Nephron progenitor cell (in vitro differentiated cells): ENCODE measurements at places on chromosomes 6 and 20.
A peak's percentile ranks its signal among the peaks of the same experiment; 100 is the strongest.

DNA sequence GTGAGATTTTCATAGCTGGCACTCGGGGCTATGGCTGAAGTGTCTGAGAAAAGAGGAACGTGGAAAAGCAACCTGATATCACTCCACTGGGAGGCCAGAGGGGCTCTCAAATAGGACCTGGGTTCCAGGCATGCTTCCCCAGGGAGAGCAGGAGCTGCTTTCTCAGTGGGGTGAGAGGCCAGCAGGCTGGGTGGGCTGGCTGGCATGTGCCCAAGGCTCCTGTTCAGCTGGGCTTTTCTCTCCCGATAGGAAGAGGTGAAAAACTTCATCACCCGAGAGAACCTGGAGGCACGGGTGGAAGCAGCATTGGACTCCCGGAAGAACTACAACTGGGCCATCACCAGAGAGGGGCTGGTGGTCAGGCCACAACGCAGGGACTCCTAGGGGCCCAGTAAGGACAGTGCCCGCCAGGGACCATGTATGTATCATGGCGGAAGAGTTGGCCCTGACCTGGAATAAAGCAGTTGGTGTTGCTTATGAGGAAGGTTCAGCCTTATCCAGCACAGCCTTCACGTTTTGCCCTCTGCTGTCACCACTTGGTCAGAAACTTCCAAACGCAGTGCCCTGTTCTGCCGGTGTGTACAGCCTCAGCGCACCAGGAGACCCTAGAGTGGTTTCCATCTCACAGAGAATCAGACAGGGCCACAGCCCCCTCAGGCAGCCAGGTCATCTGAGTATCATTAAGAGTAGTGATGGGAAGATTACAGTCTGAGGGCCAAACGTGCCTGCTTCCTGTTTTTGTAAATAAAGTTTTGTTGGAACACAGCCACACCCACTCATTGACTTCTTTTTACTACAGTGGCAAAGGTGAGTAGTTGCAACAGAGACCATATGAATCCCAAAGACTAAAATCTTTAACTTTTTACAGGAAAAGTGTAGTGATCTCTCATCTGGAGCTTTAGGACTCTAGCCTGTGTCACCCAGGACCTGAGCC lies 1.9 kb downstream of the MRPS26 start:
- DNase-seq = no peak

- DNase-seq = no peak
These were observed 156.9 kb downstream of the GPX5 start for GRCh38 chr6:28682542-28682941.

GRCh38 chr6:12048609-12049008 lies 36.5 kb downstream of the HIVEP1 start:
- DNase-seq = no peak

GRCh38 chr6:99093456-99094190 lies 145.9 kb upstream of the FBXL4 start:
- peak; percentile 8 for DNase-seq

DNA sequence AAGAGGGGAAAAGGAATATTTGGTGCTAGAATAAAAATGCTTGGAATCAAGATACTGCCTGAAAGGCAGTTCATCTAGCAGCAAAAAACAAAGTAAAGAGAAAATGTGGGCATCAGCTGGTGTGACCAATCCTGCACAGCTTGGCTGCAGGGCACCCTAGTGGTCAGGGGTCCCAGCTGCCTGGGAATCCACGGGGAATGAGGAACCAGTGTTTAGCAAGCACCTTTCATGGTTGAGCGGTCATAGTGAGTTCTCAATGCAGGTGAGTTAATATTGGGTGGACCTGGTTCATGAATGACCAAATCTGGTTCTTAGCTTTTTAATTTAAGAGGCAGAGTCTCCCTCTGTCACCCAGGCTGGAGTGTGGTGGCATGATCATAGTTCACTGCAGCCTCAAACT lies 53.3 kb downstream of the CAP2 start:
- DNase-seq = no peak

DNA sequence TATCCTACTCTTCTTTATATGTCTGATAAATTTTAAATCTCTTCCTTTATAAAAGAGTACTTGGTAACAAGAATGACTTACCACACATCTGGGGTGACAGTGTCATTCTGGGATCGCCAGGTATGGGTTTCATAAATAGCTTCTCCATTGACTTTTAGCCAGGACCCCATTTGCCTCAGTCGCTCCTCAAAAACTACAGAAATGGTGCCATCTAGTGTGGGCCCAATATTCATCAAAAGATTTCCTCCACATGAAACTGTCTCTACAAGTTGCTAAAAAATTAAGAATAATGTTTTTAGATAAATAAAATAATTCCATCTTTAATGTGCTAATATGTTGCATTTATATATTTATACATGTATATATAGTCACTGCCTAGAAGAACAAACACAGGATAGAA lies 9.7 kb downstream of the FUCA2 start:
- no peak for DNase-seq

DNA sequence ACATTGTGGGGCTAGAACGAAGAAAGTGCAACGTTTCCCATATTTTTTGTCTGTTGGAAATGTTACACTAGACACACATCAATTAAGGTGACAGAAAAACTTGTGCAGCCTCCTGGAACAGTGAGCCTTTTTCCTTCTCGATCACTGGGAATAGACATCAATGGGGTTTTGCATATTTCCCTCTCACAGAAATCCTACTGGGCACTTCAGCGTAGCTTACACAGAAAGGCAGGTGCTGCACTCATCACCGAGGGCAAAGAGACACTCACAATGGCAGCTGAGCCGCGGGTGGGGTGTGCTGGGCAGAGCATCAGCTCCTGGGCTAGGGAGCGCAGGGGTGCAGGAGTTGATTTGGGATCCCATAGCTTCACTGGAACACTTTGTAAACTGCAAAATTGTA lies 64.5 kb downstream of the THBS2 start:
- DNase-seq = no peak

DNA sequence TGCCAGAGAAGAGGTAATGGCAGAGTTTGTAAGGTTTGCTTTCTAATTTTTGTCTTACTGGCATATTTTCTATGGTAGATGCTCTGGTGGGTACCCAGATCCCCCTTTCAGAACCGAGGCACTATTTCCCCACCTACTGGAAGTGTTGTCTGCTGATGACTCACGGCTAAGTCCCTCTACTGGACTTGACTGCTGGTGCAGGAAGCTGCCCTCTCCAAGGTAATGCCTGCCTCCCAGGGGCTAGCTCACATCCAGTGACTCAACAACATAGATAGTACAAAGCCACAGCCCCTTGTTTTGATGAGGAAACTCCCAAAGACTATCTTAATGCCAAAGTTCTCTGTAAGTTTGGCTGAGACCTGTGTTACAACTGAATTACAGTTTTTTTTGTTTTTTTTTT lies 285.4 kb upstream of the FLRT3 start:
- no peak for DNase-seq

DNA sequence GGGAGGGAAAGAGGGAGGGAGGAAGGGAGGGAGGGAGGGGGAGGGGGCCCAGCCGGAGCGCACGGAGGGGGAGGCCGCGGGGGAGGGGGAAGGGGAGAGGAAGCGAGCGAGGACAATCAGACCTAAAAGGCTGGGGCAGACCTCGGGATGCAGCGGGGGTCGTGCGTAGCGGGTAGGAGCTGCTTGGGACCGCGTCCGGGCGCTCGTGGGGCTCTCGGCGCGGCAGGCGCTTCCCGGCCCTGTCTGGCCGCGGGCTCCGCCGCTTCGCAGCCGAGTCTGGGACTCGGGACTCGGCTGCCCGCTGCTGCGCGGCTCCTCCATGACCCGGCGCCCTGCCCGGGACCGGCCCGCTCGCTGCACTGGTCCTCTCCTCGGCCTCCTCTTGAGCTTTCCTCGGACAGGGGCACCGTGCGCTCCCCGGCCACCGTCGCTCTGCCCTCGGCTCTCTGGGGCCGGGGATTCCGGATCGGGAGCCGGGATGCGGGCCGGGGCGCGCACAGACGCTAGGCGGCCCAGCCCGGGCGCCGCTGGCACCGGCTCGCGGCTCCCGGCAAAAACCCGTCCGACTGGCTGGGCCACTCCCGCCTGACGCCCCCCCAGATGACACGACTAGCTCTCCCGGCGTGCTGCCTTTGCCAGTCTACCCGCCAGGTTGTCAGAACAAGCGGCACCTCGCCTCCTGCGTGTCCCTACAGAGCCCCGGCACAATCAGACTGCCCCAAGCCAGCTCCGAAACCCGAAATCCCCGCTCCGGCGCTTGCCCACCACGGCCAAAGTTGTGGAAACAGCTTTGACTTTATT lies 2.2 kb downstream of the TFAP2A start:
- peak; percentile 52 for DNase-seq

DNA sequence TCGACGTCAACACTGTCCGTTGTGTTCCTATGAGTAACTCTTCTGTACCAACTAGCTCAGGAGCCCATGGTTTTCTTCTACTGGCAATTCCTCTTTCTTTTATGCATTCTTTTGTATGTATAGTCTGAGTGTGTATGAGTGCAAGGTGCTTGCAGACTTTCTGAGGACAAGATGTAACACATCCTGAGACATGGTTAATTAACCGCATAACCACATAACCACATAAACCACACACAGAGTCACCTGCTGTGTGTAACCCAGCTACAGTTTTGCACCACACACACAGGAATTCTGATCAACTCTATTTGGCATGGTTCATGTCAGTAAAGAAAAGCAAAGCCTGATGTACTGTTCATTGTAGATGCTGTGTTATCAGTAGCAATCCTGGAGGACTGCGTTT lies 98.6 kb downstream of the DACT2 start:
- no peak for DNase-seq

DNA sequence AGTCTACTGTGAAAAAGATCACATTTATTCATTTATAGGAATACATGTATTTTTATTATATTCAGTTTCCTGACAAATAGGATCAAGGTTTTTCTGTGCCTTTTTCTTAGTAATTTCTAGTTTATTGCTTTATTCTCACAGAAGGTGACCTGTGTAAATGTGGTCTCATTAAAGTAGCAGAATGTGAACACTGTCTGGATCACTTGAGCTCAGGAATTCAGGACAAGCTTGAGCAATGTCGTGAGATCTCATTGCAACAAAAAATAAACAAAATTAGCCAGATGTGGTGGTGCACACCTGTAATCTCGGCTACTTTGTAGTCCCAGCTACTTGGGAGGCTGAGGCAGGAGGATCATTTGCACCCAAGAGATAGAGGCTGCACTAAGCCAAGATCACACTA lies 516.7 kb downstream of the CDKAL1 start:
- DNase-seq = no peak

DNA sequence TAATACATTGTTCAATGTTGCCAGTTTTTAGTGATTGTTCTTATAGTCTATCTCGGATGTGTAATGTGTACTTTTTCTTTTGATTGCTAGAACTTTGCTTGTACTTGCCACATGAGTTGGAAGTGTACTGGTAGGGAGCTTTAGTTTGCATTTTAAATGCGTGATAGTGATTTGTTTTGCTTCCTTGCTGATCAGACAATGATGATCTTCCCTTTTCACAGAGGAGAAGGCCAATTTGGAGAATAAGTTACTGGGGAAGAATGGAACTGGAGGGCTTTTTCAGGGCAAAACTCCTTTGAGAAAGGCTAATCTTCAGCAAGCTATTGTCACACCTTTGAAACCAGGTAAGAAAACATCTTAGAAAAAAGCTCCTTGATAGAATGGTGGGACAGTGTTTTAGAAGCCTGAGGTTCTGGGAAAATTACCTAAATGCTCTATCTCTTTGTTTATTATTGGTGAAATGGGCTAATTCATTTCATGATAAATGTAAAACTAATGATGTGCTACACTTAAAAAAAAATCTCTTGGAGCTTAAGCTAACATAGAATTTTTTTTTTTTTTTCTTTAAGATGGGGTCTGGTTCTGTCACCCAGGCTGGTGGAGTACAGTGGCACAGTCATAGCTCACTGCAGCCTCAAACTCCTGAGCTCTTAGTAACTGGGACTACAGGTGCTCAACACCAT lies 20.9 kb downstream of the TPX2 start:
- DNase-seq = no peak

DNA sequence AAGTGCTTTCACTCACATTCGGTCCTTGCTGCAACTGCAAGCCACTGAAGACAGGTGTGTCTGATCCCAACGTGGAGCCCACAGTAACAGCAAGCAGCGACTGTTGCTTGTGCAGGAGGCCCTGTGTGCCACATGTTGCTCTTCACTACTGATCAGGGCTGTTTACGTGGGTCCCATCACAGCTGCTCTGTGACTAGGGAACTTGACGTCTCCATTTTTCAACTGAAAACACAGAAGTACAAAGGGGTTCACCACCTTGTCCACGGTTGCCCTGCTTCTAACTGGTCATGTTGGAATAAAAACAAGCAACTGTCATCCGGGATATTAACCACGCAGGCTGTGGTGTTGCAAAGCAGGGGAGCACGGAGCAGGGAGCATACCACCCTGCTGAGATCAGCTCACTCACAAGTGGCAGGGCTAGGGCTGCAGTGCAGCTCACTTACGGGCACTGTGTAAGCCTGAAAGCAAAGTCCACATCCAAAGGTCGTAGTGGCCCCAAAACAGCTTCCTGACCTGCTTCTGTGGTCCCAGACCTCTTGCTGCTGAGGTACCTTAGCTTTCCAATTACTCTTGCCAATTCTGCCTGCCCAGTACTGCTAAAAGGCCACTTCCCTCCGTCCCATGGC lies 105.8 kb upstream of the DUSP22 start:
- no peak for DNase-seq

GRCh38 chr6:73231986-73232391 lies 6.7 kb upstream of the KHDC1L start:
- DNase-seq = no peak
